AG10803 (cell line): ENCODE measurements at places on chromosomes 13 and 19.

DNA sequence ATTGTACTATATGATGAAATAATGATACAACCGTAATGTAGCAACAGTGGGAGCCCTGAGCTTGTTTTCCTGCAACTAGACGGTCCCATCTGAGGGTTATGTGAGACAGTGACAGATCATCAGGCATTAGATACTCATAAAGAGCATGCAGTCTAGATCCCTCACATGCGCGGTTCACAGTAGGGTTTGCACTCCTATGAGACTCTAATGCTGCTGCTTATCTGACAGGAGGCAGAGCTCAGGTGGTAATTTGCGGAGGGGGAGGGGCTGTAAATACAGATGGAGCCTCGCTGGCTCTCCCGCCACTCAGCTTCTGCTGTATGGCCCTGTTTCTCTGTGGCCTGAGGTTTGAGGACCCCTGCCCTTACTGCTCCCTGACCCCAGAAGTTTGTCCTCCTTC is 13.7 kb downstream of the EPHX3 start:
- no peak for DNase-seq

DNA sequence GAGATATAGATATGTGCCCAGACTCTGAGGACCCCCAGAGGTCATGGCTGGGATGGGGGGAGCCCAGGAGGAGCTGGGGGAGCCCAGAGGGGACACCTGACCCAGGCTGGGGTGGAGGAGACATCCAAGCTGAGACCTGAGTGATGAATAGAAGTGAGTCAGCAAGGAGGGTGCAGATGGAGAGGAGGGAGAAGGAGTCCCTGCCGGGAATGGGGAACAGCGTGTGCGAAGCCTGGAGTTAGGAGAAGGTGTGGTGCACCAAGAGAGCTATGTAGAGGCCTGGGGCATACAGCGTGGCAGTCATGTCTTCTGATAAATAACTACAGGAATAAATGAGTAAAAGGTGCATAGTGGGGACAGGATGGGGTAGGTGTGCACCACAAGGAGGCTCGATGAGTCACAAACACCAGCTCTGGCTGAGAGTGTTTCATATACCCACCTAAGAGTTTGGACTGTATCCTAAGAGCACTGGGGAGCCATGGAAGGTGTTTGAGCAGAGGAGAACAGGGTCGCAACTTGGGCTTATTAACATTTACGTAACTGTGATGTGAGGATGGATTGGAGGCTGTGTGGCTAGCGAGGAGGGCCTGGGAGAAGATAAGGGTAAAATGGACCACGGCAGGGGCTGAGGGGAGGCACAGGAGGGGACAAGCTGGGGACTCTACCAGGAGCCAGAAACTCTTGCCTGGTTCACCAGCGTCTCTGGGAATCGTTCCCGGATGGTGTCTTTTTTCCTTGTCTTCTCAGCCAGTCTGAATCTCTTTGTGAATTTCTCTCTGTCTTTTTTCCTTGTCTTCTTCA is 1.4 kb downstream of the CEACAM18 start:
- DNase-seq, result no peak

- DNase-seq, result no peak
These were observed 648.0 kb downstream of the DACH1 start for GRCh38 chr13:71218960-71219359.

- no peak for DNase-seq
These were observed 72.4 kb downstream of the NHLRC3 start for GRCh38 chr13:39110518-39111097.

DNA sequence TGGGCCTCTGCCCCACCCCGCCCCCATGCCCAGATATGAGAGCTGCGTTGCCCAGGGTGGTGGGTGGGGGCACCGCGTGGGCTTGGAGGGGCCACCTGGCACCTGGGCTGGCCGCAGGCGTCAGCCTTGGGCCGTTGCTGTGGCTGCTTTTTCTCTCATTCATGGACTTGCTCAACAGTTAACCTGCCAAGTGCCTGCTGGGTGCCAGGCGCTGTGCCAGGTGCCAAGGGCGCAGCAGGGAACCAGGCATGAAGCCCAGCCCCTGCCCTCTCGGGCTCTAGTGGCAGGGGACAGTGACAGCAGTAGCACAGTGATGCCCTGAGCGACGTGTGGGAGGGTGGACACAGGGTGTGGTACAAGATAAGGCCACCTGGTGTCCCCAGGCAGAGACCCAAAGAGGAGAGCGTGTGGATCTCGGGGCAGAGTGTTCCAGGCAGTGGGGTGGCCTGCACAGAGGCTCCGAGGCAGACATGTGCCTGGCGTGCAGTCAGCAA is 28.1 kb downstream of the DHX34 start:
- DNase-seq, result no peak

DNA sequence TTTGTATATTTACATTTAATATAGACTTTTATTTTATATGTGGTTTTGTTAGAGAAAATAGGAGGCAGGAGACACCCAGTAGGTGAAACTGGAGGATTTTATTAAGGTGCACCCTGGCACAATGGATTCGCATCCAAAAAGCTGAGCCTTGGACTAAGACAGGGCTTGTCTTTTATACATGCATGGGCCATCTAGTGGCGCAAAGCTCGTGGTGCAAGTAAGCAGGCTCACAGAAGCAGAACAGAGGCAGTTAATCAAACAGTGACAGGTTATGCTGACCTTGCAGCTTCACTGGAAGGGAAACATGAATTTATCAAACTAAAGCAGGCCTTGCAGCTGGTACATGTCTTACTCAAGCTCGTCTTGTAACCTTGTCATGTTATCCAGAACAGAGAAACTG is 58.8 kb upstream of the ZNF681 start:
- DNase-seq, result no peak

DNA sequence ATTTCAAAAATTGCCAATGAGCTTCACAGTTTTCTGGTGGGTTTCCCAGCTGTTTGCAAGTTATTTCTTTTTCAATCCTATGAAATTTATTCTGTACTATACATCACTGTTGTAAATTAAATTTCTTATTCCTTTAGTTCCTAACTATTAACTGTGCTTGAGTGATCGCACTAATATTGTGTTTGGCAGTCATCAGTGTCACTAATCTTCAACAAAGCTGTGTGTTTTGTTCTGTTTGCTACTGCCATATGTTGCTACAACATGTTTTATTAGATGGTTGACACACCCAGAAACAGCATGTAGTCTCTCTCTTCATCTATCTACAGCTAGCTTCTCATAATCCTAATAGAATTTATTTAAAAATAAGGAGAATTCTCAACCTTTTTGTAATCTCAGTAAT is 453.6 kb upstream of the PRR20A start:
- DNase-seq, result no peak

DNA sequence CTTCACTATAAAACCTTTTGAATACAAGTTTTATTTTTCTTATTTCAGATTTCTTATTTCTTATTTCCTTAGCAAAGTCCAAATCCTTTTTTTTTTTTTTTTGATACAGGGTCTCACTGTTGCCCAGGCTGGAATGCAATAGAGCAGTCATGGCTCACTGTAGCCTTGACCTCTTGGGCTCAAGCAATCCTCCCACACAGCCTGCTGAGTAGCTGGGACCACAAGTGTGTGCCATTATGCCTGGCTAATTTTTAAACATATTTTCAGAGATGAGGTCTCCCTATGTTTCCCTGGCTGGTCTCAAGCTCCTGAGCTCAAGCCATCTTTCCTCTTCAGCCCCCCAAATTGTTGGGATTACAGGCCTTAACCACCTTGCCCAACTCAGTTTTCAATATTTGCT is 334.3 kb downstream of the DLEU7 start:
- no peak for DNase-seq

- no peak for DNase-seq
These were observed 34.4 kb upstream of the ABCC4 start for GRCh38 chr13:95335667-95336066.

- no peak for DNase-seq
These were observed 79.2 kb downstream of the SIPA1L3 start for GRCh38 chr19:37986048-37986750.

DNA sequence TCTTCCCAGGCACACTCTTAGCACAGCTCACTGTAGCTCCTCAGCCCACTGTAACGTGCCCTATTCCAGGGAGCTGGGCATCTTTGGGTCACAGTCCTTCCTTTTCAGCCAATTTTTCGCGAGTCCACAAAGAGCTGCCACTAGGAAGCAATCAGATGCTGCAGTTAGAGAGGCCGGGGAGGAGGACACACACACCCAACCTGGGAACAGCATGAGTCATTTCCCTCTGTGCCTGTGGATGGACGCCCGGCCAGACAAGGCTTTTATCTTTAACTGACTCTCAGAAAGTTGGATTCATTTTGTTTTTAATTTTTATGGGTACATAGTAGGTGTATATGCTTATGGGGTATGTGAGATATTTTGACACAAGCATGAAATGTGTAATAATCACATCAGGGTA is 918.6 kb downstream of the UQCRFS1 start:
- DNase-seq, result peak; percentile 58

- DNase-seq, result peak; percentile 70
These were observed 22.7 kb downstream of the HPN start for GRCh38 chr19:35063940-35064818.

- DNase-seq, result peak; percentile 42
These were observed 259.0 kb downstream of the NALCN start for GRCh38 chr13:101157261-101157660.

- DNase-seq, result no peak
These were observed 5.3 kb upstream of the ZNF613 start for GRCh38 chr19:51921949-51922348.

- DNase-seq, result no peak
These were observed 85.8 kb upstream of the UBL3 start for GRCh38 chr13:29936051-29936813.

GRCh38 chr13:70034286-70034685 is 73.3 kb upstream of the ATXN8OS start:
- DNase-seq, result no peak

DNA sequence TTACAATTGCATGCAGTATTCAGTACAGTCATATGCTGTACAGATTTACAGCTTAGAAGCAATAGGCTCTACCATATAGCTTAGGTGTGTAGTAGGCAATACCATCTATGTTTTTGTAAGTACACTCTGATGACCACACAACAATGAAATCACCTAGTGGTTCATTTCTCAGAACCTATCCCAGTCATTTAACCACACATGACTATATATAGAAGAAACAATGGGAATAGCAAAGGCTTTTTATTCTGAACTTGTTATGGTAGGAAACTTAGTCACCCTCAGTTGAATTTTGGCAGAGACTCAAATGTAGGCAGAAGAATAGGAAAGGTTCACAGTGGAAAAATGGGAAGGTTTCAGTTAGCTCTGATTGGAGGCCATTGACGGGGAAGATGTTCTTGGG is 1075.1 kb upstream of the MIR17HG start:
- DNase-seq, result peak; percentile 9

- peak; percentile 34 for DNase-seq
These were observed 20.7 kb downstream of the POMP start for GRCh38 chr13:28679628-28680027.

DNA sequence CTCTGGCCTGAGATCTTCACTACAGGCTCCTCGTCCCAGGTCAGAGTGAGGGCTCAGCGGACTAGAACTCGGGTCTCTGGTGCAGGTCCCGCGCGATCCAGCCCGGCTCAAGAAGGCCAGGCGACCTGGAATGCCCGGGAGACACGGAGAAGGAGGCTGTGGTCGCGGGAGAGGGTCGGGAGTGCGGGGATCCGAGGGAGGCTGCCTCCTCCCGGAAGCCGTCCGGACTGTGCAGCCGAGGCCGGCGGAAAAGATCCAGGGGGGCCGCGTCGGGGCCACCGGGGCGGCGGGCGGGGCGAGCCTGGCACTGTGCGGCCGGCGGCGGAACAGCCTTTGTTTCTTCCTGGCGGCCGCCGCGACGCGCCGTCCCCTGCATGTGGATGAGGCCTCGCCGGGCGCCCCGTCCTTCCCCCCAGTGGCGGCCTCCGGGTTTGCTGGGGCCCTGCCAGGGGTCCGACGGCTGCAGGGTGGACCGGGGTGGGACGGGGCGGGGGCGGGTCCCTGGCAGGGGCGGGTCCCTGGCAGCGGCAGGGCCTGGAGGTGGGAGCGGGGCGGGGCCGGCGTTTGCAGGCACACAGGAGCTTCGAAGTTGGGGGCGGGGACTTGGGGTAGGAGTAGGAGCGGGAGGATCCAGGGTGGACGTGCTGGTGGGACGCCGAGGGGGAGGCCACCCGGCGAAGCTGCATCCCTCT is 1.0 kb upstream of the SLC7A10 start:
- DNase-seq, result no peak

GRCh38 chr19:2820112-2820702 is 539 bp downstream of the ZNF554 start:
- no peak for DNase-seq

DNA sequence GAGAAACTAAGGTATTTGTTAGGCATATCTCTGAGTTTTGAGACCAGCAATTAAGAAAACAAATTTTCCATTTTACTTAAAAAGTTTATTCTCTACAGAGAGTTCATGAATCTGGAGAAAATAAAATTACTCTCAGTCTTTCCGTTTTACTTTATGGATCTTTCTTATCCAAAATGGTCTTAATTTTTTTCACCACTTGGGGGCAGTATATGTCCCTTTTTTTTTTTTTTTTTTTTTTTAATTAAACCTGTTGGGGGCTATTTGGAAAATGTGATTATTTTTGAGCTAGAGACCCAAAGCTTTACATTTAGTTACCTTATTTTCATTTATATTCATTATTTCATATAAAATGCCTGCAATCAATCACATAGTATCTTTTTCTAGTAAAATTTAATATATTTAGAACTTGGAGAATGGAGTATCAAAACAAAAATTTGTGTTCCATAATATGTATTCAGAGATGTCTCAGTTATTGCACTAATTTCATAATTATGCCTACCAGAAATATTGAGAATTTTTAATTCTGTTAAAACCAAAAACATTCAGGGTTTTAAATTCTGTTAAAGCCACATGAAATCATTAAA is 27.1 kb downstream of the PIBF1 start:
- DNase-seq, result peak; percentile 4

DNA sequence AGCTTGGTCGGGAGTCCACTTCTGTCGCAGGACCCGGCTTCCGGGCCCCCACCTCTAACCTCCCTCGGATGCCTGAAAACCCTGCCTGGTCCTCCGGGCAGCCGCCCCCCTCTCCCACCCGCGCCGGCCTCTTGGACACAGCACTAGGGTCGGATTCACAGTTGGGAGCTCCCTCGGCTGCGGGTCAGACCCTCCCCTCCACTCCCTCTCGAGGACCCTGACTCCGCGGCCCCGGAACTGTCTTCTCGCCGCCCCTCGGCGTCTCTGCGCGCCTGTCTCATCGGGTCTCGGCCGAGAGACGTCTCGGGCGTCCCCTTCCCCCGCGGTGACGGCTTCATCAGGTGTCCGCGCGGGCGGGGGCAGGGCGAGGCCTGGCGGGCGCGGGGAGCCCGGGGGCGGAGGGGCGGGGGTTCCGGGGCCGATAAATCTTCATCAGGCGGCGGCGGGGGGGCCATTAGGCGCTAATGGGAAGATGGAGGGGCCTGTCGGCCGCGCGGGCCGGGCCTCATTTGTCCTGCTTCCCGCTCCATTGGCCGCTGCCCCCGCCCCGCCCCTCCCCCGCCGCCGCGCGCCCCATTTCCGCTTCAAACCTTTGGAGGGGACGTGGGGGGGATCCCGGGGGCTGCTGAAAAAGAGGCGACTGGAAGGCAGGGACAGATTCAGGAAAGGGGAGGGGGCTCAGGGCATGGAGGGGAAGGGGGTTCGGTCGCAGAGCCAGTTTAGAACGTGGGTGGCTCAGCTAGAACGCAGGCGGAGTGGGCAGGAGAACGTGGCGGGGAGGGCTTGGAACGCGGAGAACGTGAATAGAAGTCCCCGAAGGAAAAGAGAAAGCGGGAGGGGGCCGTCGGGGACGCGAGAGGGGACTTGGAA is 11.8 kb upstream of the ERFL start:
- DNase-seq, result no peak
